ENCODE measurements at places on chromosomes 16 and 17. TPM values are rescaled to one million over a fixed set of nuclear protein-coding genes. Genes with fewer than 3 reads are reported as not detected.

Gene RETREG3
- total RNA-seq, result 62.9 TPM

Gene RDM1
- total RNA-seq, result not detected

Gene FBXW10
- not detected for total RNA-seq

Gene CARD14
- not detected for total RNA-seq

Gene RAI1
- 10.9 TPM for total RNA-seq

Gene SOST
- 8.8 TPM for total RNA-seq

Gene MEIOB
- total RNA-seq, result not detected

Gene TBC1D3G
- total RNA-seq, result not detected

Gene ITGB4
- 0.69 TPM for total RNA-seq

Gene SULT1A4
- total RNA-seq, result 1.7 TPM

Gene FBXW10B
- total RNA-seq, result 0.20 TPM

Gene PIP4K2B
- 63.6 TPM for total RNA-seq

Gene KRTAP1-5
- 1.6 TPM for total RNA-seq

Gene COTL1
- total RNA-seq, result 73.7 TPM

Gene TBC1D3H
- total RNA-seq, result not detected

Gene FOXL1
- 17.4 TPM for total RNA-seq

Gene TMIGD1
- total RNA-seq, result not detected

Gene SLC5A10
- total RNA-seq, result not detected

Gene ZNF267
- total RNA-seq, result 7.2 TPM

Gene NETO2
- 150 TPM for total RNA-seq

All from smooth muscle cell of the pulmonary artery (primary cell).